Stimulated activated CD8-positive, alpha-beta memory T cell treated with anti-CD3 and anti-CD28 coated beads, Interleukin-15, amount 100 ng/mL, for 48 hours (primary cell): ENCODE measurements at places on chromosomes 16 and 17.

- DNase-seq = no peak
Measured at GRCh38 chr16:64151990-64152767, 969.7 kb downstream of the CDH11 start.

GRCh38 chr17:79977161-79977631 lies 58.5 kb downstream of the TBC1D16 start:
- DNase-seq = no peak

DNA sequence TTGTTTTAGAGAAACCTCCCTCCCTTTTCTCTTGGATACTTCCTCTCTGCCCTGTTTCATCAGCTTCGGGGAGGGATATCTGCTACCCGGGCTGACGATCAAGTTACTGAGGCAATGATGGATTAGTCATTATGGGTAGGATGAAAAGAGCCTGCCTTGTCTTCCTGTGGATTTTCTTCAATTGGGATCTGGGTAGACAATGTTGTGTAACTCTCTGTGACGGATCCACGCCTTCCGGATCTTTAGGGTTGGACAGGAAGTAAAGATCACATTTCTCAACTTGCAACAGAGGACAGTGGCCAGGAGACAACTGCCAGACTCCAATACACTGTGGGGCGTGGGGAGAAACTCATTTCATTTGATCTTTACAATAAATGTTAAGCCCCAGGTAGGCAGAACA lies 11.3 kb upstream of the CHST6 start:
- no peak for DNase-seq

DNA sequence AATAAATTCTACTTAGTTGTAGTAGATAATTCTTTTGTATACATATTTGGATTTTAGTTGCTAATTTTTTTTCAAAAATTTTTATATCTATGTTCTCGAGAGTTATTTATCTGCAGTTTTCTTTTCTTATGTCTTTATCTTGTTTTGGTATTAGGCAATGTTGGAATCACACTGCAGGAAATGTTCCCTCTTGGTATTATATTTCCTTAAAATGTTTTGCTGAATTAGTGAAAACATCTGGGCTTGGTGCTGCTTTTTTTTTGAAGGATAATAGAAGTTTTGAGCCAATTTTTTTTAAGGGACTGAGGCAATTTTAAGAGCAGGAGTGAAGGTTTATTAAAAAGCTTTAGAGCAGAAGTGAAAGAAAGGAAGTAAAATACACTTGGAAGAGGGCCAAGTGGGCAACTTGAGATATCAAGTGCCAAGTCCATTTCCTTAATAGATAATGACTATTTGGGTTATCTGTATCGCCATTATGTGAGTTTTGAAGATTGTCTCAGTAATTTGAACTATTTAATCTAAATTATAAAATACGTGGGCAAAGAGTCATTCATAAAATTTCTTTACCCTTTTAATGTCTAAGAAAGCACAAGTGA lies 1390.1 kb upstream of the CDH8 start:
- DNase-seq = no peak

- no peak for DNase-seq
Measured at GRCh38 chr16:81061871-81062608, 15.0 kb downstream of the C16orf46 start.
